ENCODE measurements at places on chromosomes 3 and 15.

- DNase-seq, result no peak
Measured at GRCh38 chr3:175240921-175241320, 381.8 kb downstream of the NAALADL2 start.

DNA sequence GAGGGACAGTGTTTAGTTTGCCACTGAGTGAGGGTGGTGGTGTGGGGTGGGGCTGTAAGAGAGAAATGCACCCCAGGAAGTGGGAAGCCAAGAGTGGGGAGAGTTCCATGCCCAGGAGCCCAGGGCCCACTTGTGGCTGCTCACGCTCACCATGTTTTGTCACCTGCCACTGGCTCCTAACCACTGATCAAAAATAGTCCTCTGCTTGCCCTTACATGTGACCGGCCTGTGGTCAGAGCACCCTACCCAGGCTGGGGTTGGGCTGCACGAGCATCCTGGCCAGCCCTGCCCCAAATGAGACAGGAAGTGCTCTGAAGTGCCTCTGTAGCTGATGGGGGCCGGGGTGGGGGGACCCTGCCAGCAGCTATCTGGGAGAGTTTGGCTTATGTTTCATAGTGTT is 216.3 kb downstream of the RPLP1 start:
- DNase-seq, result no peak

DNA sequence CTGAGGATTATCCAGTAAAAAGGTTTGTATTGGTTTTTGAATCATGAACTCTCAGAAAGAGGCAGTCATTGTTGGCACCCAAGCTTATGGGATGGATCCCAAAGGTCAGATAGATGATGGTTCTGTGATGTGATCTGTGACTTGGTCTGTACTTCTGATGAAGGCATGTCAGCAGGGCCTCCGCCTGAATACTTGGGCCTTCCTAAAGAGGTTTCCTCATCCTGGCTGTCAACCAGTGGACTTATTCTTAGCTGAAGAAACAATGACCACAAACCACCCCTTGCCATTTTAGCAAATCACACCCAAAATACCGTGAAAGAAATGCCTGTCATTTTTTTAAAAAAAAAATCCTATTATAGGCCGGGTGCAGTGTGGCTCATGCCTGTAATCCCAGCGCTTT is 48.2 kb upstream of the SLC9A9 start:
- peak; percentile 16 for DNase-seq

- DNase-seq, result peak; percentile 65
Measured at GRCh38 chr3:134462331-134462941, 23.3 kb downstream of the ANAPC13 start.

- peak; percentile 100 for DNase-seq
Measured at GRCh38 chr15:88918738-88919137, 5.6 kb upstream of the MFGE8 start.

DNA sequence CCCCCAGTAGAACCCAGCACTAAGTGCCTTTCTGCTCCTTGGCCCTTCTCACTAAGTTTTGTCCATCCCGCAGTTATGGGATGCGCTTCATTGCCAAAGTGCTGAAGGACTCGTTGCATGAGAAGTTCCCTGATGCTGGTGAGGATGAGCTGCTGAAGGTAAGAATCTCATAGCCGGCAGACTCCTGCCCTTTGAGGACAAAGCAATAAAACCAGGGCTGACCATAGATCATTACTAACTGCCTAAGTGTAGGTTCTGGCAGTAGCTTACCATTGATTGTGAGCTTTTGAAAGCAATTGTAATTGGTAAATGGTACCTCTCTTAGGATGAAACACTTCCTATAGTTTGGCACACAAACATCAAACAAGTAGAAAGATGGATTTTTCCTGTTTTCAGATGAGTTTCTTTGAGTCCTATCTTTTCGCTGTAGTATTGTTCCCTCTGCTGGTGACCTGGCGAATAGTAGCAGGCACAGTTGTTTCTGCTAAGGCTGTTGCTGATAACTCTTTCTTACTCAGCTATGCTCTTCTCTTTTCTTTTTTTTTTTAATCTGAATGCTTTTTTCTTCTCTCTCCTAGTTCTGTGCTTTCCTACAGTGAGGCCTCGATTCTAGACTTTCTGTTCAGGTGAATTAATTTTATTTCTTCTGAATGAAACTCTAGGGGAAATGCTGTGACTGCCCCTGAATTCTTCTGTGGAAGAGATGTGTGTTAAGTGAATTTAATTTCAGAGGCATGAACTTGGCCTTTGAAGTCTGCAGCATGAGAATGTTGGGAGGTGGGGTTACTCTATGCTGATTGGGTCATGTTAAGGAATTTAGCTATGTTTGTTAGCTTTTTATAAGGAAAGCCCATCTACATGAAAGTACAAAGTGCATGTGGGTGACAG is 47.4 kb upstream of the CRTC3 start:
- peak; percentile 56 for DNase-seq

GRCh38 chr3:130705501-130705900 is 41.1 kb downstream of the PIK3R4 start:
- no peak for DNase-seq

GRCh38 chr3:55246033-55246432 is 241.1 kb downstream of the WNT5A start:
- peak; percentile 67 for DNase-seq

DNA sequence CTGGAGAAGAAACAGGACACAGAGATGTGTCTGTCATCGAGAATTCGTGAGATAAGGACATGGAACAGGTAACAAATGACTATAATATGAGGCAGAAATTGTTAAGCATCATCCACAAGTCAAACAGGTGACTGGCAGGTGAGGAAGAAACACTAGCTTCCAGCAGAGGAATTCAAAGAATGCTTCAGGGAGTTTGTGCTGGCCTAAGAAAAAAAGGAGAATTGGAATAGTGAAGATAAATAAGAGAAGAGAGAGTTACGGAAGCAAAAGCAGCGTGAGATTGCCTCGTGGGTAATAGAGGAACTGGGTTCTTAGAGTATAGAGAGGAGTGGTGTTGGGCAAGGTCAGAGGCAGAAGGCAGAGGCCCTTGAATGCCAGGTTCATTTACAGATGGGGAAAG is 22.9 kb upstream of the FGF12 start:
- no peak for DNase-seq

GRCh38 chr3:13556207-13556606 is 7.3 kb downstream of the FBLN2 start:
- DNase-seq, result no peak

DNA sequence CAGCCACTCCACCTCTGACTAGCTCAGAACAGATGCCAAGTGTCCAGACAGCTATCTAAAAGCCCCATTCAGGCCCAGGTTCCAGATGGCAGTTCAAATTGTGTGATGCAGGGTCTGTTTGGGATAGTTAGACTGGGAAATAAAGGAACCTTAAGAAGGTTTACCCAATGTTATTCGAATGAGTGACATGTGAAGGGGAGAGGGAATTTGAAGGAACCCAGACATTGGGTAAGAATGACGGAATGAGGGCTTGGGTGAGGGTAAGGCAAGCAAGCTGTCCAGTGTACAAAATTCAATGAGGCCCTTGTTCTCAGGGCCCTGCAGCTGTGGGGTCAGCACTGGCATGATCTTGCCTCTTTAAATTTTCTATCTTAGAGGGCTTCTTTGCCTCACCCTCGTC is 34.1 kb downstream of the ATP13A5 start:
- no peak for DNase-seq

DNA sequence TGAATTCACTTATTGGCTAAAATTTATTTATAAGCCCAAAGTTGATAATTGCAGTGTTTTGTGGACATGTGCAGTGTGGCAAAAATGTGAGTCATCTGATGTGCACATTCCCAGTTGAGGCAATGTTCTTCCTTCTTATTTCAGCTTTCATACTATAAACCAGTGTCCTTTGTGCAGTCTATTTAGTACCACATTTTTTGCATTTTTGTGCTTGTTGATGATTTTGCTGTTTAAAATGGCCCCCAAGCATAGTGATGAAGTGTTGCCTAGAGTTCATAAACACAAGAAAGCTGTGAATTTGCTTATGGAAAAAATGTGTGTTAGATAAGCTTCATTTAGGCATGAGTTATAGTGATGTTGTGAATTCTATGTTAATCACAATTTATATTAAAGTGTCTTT is 19.4 kb upstream of the IL20RB start:
- peak; percentile 64 for DNase-seq

DNA sequence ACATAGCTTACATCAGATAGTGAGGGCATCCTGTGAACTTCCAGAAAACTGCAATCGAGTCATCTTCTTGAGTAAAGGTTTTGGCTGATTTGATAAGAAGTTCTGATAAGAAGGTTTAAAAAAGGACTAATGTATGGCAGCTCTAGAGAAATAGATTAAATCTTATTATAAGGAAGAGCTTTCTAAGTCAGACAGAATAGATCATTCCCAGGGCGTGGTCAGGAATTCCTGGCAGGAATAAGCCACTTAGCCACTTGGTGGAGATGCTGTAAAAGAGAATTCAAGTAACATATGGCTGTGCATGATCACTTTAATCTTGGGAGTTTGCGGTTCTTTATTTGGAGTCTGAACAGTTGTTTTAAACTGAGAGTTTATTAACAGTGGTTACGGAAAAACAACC is 17.4 kb downstream of the PGBD4 start:
- DNase-seq, result peak; percentile 51

- no peak for DNase-seq
Measured at GRCh38 chr3:13582366-13583250, 33.7 kb downstream of the FBLN2 start.

DNA sequence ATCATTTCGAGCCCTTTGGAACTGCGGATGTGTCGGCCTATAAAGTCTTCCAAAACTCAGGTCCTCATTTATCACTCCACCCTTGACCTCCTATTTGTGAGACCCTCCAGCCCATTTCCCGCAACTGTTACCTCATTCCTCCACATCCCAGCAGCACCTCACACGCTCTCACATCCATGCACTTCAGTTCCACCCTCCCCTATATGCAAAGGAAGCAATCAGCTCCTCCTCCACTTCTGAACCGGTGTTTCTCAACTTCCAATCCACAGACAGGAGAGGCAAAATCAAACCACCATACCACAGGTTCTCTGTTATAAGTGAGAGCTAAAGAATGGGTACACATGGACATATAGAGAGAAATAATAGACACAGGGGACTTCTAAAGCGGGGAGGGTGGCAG is 36.7 kb upstream of the MECOM start:
- no peak for DNase-seq

GRCh38 chr3:193897288-193897687 is 238.7 kb upstream of the HES1 start:
- no peak for DNase-seq

- DNase-seq, result no peak
Measured at GRCh38 chr3:12799525-12800440, 3.3 kb downstream of the CAND2 start.

DNA sequence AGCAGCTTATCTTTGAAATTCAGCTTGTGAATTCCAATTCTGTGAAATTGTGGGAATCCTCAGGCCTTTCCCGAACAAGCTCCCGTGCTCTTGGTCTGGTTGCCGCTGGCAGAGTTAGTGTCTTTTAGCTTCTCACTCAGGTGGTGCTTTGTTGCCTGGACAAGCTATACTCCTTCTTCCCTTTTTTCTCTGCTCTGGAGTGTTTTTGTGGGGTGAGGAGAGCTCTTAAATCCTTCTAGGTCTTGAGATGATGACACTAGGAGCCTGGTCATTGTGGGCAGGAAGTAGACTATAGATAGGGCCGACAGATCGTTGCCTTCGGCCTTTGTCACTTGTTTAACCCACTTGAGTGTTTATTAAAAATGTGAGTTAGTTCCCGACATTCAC is 93.8 kb downstream of the SLCO3A1 start:
- no peak for DNase-seq

GRCh38 chr3:57069503-57069902 is 9.0 kb downstream of the SPATA12 start:
- no peak for DNase-seq

- DNase-seq, result no peak
Measured at GRCh38 chr15:31523655-31524049, 197.0 kb downstream of the KLF13 start.

GRCh38 chr3:72266016-72266370 is 481.0 kb upstream of the PROK2 start:
- DNase-seq, result no peak

DNA sequence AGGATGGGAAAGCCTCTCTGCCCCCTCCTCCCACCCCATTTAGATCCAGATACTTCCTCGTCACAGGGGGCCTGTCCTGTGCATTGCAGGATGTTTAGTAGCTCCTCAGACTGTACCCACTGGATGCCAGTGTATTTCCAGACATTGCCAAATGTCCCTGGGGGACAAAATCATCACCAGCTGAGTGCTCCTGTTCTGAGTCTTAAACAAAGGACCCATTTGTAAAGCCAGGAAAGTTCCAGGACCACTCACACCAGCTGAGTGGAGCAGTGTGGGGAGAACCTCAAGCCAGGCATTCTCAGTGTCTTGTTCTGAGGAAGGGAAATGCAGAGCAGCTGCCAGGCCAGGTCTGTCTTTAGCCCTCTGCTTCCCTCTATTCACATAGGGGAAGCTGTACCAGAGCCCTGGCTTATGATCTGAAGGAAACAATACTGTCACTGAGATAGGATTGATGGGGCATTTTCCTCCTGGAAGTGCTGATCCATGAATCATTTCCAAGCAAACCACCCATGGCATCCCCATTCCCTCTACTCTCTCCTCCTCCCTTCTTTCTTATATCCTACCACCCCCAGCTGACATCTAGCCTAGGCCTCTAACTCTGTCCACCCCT is 67.4 kb upstream of the MEX3B start:
- DNase-seq, result no peak

GRCh38 chr3:139518306-139518705 is 21.2 kb downstream of the RBP1 start:
- no peak for DNase-seq

DNA sequence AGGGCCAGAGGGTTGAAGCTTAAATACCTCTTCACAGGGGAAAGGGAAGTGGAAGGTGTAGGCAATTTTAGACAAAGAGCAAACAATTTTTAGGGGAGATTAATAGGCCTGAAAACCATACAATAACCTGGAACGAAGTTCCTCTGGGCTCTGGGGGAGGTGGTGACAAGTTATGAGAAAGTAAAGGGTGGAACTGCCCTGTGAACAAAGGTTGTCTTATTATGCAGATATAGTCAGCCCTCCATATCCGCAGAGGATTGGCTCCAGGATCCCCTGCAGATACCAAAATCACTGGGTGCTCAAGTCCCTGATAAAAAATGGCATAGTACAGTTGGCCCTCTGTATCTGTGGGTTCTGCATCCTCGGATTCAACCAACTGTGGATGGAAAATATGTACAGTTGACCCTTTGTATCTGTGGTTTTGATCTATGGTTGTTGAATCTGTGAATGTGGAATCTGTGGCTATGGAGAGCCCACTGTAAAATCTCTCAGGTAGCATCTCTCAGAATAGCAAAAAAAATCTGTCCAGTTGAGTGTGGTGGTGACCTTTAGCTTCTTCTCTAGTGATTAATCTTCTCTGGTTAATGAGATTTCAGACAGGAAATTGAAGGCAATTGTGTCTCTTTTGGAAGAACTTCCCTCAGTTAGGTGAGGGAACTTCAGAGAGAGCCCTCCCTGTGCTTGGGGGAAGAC is 40.2 kb downstream of the CLEC3B start:
- DNase-seq, result no peak

- DNase-seq, result no peak
Measured at GRCh38 chr15:60128710-60129109, 124.6 kb downstream of the FOXB1 start.

Measured in amniotic epithelial cell (primary cell).